ENCODE measurements at places on chromosomes 5 and 9.
A peak's percentile ranks its signal among the peaks of the same experiment; 100 is the strongest.

- no peak for DNase-seq
Measured at GRCh38 chr5:163789870-163790269, 284.5 kb downstream of the MAT2B start.

GRCh38 chr5:58501778-58502417 is 10.7 kb downstream of the GAPT start:
- DNase-seq: no peak

GRCh38 chr5:90645024-90645610 is 86.5 kb downstream of the ADGRV1 start:
- DNase-seq: no peak

DNA sequence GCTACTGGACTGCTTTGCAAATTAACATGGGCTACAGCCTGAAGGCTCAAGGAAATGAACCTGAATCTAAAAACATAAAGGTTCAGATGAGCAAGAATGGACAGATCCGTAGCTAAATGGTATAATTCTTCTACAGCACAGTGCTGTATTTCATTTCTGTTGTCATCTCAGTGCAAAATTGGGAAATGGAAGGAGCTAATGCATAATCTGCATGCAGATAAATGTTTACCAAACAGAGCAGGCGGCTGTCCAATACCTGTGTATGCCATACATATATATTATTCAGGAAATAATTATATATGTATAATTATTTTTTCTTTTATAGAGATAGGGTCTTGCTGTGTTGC is 4.3 kb upstream of the HSPA9 start:
- DNase-seq: no peak

DNA sequence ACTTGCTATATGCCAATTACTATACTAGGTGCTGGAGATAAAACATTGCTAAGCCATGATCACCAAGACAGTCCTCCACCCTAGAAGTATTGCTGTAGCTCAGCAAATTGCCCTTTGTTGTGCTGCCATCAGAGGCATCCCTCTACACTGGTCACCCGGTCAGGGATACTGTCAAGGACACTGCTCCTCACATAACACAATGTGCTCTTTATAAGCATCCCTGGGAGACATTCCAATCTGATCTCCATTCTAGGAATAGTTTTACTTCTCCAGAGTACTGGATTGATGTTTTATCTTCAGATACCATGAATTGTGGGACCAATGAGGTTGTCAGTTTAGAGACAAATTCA is 10.4 kb upstream of the DNAJA1 start:
- DNase-seq: no peak

GRCh38 chr9:121434969-121435368 is 64.7 kb downstream of the GGTA1 start:
- DNase-seq: no peak

DNA sequence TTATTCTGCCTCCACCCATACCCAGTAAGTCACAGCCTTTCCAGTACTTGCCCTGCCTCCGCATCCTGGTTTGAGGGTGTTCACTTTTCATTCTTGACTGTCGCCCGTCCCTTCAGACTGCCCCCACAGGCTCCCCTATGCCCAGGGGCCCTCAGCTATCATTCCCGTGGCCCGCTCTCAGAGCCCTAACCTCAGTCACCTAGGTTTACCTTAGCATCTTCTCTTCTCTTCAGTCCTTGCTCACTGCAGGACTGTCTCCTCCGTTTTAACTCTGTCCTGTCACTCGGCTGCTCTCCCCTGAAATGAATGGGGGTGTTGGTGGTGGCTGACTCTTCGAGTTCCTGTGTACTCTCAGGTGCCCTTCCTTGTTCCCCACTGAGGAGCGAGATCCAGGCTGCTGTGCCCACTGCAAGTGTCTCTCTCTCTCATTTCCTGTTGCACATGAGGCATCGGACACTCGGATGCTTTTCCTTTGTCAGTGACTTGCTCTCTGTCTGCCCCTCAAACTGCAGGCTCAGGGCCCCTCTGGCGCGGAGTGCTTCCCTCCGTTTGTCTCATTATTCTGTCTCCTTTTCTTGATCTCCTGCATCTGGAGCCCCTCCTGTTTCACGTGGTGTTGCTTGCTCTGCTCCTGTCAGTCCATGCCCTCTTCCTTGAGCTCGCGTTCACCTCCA is 89.8 kb downstream of the CACNA1B start:
- no peak for DNase-seq

- no peak for DNase-seq
Measured at GRCh38 chr9:37918665-37919170, 14.8 kb upstream of the SLC25A51 start.

DNA sequence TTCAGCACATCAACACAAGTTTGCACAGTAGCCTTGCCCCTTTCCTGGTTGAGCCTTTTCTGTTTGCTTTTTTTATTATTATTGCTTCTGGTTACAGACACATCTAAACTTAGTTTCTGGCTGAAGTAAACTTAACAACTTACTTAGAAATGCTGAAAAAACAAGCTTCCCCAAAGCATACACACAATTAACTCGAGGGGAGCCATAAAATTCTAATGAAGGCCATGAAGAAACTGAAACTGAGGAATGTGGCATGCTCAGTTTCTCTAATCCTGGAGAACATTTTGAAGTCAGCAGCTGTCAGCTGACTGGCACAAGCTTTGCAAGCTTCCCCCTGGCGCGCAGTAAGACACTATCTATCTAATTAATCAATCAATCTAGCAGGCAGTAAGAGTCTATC is 3.7 kb downstream of the MYO10 start:
- no peak for DNase-seq

- DNase-seq: no peak
Measured at GRCh38 chr9:133360400-133361393, 4.3 kb downstream of the SURF2 start.

DNA sequence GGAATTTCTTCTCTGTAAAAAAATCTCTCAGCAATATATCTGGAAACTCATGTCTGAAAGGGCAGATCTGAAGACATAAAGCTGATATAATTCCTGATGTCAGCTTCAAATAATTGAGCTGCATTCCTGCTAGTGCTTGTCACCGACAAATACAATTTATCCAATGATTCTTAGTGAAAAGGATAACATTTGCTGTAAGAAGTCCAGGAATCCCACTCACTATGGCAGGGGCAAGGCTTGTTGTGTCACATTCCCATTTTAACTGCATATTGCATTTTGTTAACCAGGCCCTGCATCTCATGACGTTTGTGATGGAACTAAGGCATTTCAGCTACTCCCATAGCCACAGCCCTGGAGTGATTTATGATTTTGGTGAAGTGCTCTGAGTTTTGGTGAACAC is 160.1 kb upstream of the DAB2 start:
- no peak for DNase-seq

GRCh38 chr9:88322906-88323566 is 65.2 kb upstream of the SPIN1 start:
- peak; percentile 68 for DNase-seq

- no peak for DNase-seq
Measured at GRCh38 chr9:98846879-98847278, 39.4 kb downstream of the GALNT12 start.

DNA sequence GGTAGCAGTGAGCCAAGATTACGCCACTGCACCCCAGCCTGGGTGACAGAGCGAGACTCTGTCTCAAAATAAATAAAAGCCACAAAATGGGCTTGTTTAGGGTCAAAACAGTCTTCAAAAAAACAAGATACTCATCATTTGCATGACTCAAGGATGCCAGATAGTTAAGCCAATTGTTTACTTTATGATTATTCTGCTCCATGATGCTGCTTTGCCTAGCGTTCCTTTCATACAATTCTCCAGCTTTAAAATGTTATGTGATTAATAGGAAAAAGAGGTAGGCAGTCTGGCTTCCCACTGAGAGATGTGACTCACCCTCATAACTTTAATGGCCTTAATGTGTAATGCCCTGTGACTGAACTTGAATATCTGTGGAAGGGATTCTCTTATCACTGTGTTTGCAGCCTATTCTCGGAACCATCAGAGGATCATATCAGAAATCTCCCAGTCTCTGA is 364.6 kb upstream of the TRPC7 start:
- DNase-seq: no peak

- DNase-seq: no peak
Measured at GRCh38 chr9:128696923-128697707, 5.2 kb upstream of the PKN3 start.

GRCh38 chr9:38000332-38000731 is 68.7 kb downstream of the SHB start:
- DNase-seq: no peak

DNA sequence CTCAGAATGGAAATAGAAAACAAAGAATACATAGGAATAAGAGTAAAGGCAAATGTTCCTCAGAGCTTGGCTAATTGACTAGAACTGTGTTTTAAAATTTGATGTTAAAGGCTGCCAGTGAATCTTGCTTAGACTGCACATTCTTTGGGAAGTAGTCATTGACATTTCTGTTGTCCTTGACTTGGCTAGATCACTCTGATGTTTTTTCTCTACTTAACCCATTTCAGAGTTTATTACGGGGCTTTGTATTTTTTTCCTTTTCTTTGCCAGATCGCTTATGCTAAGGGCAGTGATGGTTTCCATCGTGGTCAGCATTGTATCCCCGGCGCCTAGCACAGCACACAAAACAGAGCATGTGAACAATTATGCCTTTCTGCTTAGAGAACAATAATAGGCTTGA is 1126.7 kb upstream of the CDH9 start:
- DNase-seq: no peak

DNA sequence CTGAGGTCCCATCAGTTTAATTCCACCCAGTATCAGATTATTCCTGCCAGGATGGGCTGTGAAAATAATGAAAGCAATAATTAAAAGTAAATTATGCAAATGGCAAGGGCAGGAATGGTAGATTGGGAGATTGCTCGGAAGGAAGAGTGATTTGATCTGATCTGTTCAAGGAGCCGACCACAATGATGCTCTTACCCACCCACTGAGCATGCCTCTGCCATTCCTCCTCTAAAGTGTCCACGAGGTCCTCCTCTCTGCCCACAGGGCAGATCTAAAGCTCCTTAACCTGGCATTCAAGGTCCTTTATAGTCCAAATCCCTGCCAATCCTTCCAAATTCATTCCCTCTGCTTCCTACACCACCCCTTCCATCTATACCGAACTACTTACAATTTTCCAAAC is 147.8 kb downstream of the TTLL11 start:
- DNase-seq: no peak

DNA sequence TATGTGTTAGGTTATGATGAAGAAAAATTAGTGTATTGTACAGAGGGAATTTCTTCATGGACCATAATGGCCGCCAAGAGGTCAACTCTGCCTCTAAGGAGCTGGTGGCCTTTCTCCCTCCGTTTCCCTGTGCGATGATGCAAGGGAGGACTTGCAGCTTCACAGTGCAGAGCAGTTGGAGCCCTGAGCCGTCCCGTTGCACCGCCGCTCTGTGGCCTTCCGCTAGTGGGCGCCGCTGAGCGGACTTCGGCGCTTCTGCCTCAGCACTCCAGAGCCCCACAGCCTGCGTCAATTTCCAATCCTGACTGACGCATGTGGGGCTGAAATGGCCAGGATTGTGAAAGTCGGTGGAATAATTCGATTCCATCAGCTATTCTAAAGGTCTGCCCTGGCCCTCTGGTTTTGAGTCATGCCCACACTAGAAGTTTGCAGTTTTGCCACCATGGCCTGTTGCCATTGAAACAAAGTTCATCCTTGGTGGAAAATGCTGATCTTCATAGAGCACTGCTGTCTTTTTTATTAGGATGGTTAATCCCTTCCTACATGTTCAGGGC is 22.7 kb upstream of the LECT2 start:
- peak; percentile 30 for DNase-seq
